ENCODE measurements at places on chromosomes 11 and 22.

- no peak for DNase-seq
Measured at GRCh38 chr11:66697988-66698387, 20.3 kb upstream of the RBM4B start.

DNA sequence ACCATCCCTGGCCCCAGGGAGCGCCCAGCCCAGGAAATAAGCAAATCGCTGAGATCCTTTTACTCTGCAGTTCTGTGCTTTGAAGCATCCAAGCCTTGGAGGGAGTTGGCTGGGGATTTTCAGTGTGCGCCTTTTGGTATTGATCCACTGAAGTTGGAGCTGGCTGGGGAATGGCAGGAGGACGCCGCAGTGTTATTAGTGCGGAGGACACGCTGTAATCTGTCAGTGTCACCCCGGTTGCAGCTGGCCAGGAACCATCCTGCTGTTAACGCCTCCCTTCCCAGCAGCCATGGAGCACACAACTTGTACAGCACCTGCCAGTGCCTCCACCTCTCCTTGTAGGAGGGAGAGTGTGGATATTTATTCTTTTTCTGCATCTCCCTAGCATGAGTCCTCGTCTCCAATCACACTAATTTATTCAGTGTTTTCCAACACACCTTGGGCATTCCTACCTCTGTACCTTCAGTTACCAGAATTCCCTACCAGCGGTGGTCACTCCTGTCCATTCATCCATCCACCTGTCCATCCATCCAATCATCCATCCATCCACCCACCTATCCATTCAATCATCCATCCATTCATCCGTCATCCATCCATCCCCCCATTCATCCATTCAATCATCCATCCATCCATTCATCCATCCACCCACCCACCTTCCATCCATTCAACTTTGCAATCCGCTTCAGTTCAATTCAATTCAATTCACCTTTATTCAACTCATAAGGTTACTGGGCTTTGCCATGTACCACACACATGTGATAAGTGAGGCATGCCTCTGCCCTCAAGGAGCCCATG lies 21.9 kb upstream of the EIF3D start:
- DNase-seq = no peak

DNA sequence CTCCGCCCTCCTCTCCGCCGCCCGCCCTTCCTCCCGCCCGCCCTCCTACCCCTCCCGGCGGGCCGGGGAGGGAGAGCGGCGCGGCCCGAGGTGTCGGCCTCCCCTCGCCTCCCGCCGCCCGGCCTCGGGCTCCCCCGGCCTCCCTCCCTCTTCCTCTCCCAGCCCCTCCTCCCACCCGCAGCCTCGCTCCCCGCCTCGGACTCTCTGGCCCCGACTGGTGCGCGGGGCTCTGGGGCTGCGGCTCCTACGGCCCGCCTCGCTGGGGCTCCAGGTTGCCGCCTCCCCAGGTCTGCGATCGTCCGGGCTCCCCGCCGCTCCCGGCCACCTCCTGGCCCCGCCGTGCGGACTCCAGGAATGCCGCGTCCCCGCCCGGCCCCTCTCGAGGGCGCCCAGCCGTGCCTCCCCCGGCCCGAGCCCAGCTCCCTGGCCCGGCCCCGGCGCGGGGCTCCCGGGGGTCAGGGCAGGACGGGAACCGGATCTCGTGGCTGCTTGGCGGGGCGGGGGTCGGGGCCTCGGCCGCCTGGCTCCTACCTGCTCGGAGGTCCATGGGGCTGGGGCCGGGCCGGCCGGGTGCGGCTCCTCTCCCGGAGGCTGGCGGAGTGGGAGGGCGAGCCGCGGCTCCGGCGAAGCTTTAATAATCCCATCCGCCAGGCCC lies at the start of gene CLCF1:
TSS of gene CLCF1 (minus strand) at position 606 of the 655 bp plus-strand sequence. CDS start at position 547, 59 bp downstream.
- DNase-seq = peak; percentile 46

DNA sequence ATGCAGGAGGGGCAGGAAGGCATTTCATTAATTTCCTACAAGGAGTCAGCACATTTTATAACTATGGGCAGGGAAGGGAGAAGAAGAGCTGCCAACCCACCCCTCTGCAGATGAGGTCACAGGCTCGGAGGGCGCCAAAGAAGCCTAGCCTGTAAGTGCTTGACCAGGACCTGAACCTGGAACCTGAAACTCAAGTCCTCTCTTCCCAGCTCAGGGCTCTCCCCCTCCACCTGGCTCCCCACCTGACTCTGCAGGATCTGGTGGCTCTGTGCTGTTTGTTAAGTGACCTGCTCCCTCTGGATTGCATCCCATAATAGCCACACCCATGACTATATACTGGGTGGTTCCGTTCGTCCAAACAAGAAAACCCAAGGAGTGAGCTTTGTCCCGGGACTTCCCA lies 27.3 kb downstream of the SCGB1A1 start:
- DNase-seq = no peak

DNA sequence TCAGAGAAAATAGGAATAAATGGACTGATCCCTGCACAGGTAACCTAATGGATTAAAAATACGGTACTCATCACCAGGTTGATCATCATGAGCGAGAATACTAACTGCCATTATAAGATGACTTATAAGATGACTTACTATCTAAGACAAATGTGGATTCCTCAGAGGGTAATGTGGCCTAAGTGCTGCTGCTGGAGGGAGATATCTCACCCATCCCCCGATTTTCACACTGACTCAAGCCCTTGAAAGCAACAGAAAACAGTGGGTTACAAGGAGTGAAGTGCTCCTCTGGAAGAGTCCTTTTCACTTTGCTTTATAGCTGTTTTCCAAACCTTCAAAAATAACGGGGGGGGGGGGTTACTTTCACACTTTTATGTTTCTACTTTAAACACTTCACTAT lies 920 bp downstream of the TMEM218 start:
- DNase-seq = no peak

DNA sequence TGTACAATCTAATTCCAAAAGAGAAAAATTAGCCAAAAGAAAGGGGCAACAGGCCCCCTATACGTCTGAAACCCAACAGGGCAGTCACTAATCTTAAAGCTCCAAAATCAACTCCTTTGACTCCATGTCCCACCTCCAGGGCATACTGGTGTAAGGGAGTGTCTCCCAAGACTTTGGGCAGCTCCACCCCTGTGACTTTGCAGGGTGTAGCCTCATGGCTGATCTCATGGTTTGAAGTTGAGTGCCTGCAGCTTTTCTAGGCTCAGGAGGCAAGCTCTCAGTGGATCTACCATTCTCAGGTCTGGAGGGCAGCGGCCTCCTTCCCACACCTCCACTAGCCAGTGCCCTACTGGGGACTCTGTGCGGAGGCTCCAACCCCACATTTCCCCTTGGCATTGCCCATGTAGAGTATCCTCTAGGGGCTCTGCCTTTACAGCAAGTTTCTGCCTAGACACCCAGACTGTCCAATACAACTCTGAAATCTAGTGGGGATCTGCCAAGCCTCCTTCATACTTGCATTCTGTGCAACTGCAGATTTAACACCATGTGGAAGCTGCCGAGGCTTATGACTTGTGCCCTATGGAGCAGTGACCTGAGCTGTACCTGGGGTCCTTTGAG lies 94.5 kb downstream of the TRIM29 start:
- no peak for DNase-seq
